SK-N-MC (cell line): ENCODE measurements at places on chromosomes 4 and X.

DNA sequence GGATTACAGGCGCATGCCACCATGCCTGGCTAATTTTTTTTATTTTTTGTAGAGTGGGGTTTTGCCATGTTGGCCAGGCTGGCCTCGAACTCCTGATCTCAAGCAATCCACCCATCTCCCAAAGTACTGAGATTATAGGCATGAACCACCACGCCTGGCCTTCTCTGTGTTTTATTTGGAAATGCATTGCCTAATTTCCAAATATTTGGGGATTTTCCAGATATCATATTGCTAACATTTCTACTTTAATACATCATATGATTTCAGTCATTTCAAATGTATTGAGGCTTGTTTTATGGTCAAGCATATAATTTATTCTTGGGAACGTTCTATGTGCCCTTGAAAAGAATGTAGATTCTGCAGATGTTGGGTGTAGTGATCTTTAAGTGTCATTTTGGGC lies 38.8 kb downstream of the FGF2 start:
- no peak for DNase-seq

DNA sequence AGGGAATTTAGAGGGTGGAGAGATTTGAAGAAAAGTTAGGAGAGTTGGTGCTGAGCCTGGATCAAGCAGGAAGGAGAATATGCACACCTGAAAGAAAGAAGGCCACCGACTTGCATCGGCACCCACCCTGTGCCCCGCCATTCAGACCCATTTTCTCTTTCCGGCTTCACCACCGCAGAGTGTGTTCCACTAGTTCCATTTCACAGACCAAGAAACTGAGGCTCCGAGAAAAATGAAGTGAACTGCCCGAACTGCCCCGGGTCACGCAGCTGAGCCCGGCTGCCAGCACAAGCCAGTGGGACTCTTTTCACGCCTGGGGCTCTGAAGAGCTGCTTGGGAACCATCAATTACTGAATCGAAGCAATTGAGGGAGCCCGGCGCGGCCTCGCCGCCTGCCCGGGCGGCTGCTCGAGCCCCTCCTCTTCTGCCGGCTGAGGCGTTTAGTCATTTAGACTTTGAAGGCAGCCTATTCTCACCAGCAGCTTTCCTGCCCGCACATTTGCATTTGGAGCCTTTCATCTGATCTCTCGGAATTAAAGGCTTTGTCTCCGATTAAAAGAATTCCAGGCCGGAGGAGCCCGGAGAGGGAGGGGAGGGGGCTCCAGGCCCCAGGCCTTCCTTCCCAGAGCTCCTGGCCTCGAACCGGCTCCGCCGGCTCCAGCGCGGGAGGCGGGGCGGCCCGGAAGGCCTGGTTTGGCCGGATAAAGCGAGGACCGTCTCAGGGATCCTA lies 140.2 kb upstream of the PJA1 start:
- no peak for DNase-seq

GRCh38 chr4:112515198-112516065 lies 548 bp downstream of the NEUROG2 start:
- DNase-seq, result no peak

DNA sequence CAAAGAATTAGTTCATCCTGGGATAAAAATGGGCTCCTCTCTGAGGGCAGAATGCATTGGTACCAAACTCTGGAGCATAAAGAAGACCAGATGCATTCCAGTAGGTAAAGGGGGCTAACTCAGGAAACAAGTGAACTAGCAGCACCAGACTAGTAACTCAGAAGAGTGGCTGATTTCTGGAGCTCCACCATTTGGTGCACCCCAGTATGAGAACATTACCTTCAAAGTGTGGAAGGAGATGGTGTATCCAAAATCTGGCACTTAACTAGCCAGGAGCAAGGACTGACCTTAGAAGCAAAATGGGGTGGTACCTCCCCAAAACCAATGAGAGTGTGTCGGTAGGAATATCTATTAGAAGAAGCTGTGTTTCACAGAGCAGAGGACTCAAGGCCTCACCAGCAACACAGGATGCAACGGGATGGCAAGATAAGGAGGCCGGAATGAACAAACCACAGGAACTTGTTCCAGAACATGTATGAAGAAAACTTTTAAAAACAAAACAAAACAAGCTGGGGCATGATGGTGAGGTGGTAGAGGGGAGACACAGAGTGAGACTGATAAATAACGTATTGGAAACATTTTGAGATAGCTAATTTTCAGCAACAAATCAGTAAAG lies 142.3 kb downstream of the INPP4B start:
- no peak for DNase-seq

DNA sequence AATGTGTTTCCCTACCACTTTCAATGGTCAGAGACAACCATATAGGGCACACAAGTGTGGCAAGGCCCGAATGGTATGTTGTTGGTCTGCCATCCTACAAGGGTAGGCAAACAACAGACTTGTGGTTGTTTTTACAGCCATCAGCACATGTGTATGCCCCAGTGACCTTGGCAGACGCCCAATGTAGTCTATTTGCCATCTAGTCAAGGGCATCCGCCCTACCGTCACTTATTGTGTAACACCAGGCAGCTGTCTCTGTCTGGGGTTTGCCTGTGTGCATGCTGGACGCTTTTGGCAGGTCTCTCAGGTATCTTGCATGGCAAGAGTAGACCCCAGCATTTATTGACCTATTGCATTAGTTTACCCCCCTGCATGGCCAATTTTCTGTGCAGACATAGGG lies 1145.5 kb upstream of the POU3F4 start:
- DNase-seq, result no peak

DNA sequence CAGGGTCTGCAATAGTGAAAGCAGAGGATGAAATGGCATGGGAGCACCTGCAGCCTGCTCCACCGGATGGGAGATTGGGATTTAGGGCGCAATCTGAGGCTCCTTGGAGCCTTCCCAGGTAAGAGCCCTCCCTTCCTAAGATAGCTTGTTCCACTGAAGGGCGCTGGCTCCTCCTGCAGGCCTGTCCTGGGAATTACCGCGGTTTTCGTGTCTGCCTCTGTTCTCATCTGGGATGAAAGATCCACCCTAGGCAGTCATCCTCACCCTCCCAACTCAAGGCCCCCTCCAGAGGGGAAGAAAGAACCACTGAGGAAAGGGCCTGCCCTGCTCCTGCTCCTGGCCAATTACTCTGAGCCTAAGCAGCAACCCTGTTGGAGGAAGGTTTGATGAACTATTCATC lies 547.5 kb downstream of the SMARCA1 start:
- DNase-seq, result no peak

- no peak for DNase-seq
Measured at GRCh38 chr4:86908251-86908657, 16.0 kb upstream of the C4orf36 start.

- no peak for DNase-seq
Measured at GRCh38 chrX:135331525-135331924, 22.2 kb downstream of the ETDC start.

DNA sequence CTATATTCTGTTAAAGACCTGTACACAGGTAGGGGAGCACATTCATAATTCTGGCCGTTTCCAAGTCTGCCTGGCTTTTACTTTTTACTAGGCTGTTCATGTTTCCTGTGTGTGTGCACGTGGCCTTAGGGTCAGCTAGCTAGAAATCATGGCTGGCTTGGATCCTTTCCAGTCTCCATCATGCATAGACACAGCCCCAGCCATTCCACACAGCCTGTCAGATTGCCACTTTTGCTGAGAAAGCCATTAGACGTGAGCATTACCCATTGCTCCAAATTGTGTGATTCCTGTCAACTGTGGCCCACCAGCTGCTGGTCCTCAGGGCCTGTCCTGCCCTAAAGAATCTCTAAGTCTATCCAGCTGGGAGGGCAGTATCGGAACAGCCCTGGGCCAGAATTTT lies 11.4 kb upstream of the SORCS2 start:
- DNase-seq, result no peak

GRCh38 chr4:149555799-149556198 lies 259.8 kb downstream of the IQCM start:
- DNase-seq, result no peak

DNA sequence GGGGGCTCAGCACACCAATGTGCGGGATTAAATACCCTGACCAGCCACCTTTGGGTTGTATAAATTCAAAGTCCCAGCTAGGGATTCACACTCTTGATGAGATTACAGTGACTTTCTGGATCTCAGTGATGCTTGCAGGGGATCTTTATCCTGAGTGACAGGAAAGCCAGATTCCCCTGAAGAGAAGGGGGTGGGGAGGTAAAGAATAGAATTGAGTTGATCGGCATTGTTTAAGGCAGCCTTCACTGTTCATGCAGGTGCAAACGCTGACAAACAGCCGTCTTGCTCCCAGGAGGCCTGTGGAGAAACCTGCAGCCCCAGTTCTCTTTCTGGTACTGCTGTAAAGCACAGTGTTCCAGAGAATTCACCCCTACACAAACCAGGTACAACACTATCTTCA lies 19.0 kb downstream of the CXXC4 start:
- DNase-seq, result no peak

GRCh38 chr4:153513596-153513995 lies 47.4 kb downstream of the TMEM131L start:
- DNase-seq, result no peak
